ENCODE measurements at places on chromosomes 4 and X.
A peak's percentile ranks its signal among the peaks of the same experiment; 100 is the strongest.

GRCh38 chrX:155086202-155086840, 15.0 kb downstream of the BRCC3 start:
- peak; percentile 6 for DNase-seq

- DNase-seq: no peak
Measured at GRCh38 chrX:121208563-121208962, 161.2 kb downstream of the GLUD2 start.

DNA sequence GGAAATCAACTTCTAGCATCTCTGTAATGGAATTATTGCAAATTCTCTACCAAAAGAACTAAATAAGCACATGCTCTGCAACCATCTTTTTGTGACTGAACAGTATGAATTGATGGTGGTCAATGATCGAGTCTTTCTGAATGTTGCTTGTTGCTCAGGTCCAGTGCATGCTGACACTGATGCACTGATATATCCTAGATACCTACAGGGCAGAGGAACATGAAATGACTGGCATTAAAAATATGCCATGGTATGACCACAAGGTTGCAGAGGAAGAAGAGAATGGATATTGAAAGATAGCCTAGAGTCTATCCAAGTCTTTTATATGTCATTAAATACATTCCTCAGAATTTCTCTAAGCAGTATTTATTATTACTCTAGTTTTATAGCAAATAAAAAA, 692.8 kb upstream of the TENM3 start:
- no peak for DNase-seq

DNA sequence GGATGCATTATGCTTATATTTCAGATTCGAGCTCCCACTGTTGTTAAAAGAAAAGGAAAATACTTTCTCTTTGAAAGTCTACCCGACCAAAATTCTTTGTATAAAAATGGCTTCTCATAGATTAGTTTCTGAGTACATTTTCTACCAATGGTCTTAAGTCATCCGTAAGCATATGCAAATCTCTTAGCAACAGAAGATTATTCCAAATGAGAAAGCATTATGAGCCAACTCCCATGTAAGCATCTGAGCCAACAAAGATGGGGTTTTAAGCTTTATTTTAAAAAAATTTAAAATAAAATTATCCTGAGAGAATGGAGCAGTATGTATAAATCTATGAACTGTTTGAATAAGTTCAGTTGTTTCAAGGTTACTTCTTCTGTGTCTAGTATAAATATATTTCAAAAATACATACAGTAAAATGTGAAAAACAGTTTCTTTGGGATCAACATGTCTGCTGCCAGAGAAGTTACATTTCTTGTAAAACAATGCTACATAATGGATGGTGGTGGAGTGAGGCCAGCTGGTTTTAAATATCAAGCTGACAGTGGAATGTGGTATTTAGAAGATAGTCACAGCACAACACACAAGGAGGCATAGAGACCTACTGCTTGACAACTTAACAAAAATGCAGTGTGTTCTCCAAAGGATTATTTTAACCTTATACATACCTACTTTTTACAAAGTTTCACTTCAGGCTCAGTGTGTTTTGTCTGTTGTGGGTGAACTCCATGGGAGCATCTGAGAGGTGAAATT, 199.5 kb upstream of the DIPK2B start:
- DNase-seq: no peak

DNA sequence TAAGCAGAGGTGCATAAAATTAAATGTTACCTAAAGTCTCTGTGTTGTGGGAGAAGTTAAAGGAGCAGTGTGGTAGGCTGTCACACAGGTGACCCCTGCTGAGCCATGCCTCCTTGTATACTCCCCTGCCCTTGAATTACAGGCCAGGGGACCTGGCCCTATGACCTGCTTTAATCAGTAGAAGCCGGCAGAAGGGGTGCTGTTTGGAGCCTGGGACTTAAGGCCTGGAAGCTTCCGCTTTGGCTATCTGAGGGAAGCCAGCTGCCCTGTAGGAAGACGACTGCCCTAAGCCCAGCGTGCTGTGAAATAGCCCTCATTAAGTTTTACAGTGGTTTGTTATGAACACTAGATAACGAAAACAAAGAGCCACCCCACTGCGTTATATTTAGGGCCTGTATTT, 34.1 kb downstream of the SPINK2 start:
- DNase-seq: no peak

DNA sequence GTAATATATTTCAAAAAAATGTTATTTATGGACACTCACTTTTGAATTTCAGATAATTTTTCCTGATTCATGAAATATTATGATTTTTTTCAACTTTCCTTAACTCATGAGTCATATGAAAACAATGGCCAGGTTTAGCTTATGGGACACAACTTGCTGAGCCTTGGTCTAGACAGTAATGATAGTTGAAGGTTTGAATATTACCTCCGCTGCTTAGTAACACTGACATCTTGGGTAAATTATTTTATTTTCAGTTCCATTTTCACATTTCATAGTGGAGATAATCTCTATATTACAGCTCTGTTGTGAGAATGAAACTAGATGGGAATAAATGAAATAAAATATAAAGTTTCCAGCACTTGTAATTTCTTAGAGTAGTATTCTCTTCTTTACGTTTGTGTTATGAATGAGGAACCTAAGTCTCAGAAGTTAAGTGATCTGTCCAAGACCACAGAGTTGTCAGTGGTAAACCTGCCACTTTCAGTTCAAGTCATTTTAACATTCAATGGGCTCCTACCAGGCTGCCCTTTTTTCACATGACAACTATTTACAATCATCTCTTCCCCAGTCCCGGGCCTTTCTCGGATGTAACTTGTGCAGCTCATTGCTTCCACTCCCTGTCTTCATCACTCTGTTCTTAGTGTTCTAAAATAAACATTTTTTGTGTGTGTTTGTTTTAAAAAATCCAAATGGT, 46.8 kb upstream of the GC start:
- DNase-seq: no peak

DNA sequence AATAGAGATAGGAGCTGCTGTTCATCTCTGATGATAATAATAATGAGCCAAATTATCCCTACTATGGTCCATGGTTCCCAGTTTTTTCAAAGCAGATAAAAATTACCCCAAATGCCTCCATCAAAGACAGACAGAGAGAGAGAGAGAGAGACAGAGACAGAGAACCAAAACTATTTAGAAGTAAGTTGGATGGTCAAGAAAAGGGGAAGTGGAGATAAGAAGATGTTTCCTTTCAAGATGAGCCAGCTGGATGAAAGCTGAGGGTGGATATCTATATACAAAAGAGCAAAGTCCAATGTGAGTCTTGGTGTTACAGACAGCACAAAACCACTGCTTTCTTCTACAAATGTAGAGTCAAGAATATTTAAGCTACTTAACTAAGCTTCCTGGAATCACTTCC, 173.9 kb downstream of the GRIA3 start:
- no peak for DNase-seq

- no peak for DNase-seq
Measured at GRCh38 chr4:184645904-184646610, 3.2 kb downstream of the CASP3 start.

- DNase-seq: no peak
Measured at GRCh38 chr4:155818639-155819038, 47.4 kb downstream of the ASIC5 start.

GRCh38 chrX:32851556-32851955, 359.8 kb downstream of the DMD start:
- no peak for DNase-seq

DNA sequence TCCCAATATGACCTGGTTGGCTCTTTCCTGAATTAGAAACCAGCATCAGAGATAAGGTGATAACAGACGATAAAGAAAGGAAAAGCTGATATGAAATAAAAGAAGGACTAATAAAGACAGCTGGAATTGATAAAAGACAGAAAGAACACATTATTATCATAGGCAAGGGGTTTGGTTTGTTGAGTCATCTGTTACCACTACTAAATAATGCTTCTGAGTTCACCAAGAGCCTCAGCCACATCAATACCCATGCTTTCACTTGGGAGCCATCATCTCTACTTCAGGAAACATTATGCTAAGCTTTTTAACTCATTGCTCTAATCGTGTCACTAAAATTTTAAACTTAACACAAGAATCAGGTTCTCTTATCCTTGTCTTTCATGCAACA, 27.6 kb downstream of the ANXA5 start:
- no peak for DNase-seq

- no peak for DNase-seq
Measured at GRCh38 chrX:106510713-106511403, 100.9 kb upstream of the RADX start.

- DNase-seq: no peak
Measured at GRCh38 chr4:73991742-73992000, 3.7 kb upstream of the PPBP start.

GRCh38 chrX:118499295-118499694, 3.7 kb downstream of the DOCK11 start:
- DNase-seq: no peak

GRCh38 chrX:47218920-47219815, 687 bp downstream of the CDK16 start:
- DNase-seq: peak; percentile 56

DNA sequence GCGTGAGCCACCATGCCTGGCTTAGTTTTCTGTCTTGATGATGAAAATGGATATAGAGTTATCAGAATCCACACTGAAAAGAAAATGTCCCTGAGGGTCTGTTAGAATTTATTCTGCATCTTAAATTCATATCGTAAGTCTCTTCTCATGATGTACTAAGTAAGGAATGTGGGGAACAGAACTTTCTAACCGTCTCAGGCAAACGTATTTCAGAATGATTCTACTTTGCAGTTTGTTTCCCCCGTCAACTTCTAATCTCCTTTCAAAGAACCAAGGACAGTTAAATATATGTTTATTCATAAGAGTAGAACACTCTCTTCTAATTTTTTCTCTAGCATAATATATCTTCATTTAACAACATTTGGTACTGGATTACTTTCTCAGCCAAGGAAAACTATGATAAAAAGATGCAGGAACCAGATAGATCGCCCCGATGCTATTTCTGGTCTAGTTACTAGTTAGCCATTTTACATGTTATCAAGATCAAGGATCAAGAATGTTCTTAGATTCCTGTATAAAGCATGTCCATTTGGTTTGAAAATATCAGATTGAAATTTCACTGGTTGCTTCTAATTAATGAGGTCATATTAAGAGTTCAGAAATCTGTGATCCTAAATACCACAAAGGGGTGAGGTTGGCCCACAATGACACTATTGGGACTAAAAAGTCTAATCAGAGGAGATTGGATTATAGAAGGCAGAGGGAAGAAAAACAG, 49.5 kb downstream of the METTL14 start:
- DNase-seq: no peak

GRCh38 chrX:154727871-154728270, 23.0 kb downstream of the GAB3 start:
- DNase-seq: peak; percentile 73

- DNase-seq: no peak
Measured at GRCh38 chrX:138287205-138287877, 424.2 kb downstream of the FGF13 start.

- no peak for DNase-seq
Measured at GRCh38 chr4:10342866-10343265, 114.4 kb downstream of the ZNF518B start.

- no peak for DNase-seq
Measured at GRCh38 chrX:2841537-2841936, 12.8 kb downstream of the GYG2 start.
